ENCODE measurements at places on chromosomes 16 and 17. TPM values are rescaled to one million over a fixed set of nuclear protein-coding genes. Genes with fewer than 3 reads are reported as not detected.

GRCh38 chr17:7323731-7324437 is 5.3 kb downstream of the NEURL4 start:
- no peak overlapping the region for H3K4me3 ChIP-seq
- H3K27me3 ChIP-seq: no peaks in the 10 kb centered on the region
- peaks cover 5% of the 10 kb centered on the region for H3K4me1 ChIP-seq
- H3K27ac ChIP-seq: no peak overlapping the region

GRCh38 chr17:9893411-9894012 is 11.6 kb downstream of the RCVRN start:
- peaks cover 2% of the 10 kb centered on the region for H3K27me3 ChIP-seq
- H3K4me1 ChIP-seq: no peaks in the 10 kb centered on the region
- DNase-seq: no peak
- no peaks in the 10 kb centered on the region for H3K36me3 ChIP-seq
- H3K27ac ChIP-seq: no peak overlapping the region

DNA sequence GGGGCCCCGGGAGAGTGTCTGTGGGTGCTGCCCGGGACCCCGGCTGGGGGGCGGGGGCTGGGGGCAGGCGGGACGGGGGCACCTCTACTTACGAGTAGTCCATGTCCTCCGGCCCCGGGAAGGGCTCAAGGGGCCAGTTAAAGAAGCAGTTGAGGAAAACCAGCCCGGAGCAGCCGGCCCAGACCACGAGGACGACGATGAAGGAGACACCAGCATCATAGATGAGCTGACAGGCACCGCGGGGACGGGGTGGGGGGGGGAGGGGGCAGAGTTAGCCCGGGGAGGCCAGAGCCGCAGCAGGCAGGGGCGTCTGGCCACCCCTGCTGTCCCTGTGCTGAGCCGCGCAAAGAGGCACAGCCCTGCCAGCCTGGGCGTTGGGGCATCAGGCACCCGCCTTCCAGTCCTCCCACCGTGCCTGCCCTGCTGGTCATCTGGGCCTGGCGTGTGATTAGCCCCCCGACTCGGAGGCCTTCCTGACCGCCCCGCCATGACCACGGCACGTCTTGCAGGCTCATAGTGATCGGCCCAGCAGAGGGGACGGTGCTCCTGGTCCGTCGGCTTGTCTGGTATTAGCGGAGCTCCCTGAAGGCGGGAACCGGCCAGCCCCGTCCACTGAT is 29.0 kb upstream of the PITPNA start:
- H3K27me3 ChIP-seq: no peaks in the 10 kb centered on the region
- peaks cover 1% of the 10 kb centered on the region for H3K36me3 ChIP-seq
- no peak overlapping the region for H3K27ac ChIP-seq
- no peak overlapping the region for H3K4me3 ChIP-seq
- H3K4me1 ChIP-seq: peaks cover 13% of the 10 kb centered on the region
- DNase-seq: no peak

- no peak for DNase-seq
- no peaks in the 10 kb centered on the region for H3K27me3 ChIP-seq
- H3K27ac ChIP-seq: peak overlapping the region; percentile 93
- peaks cover 3% of the 10 kb centered on the region for H3K4me1 ChIP-seq
These were observed 681 bp upstream of the TRAP1 start for GRCh38 chr16:3718019-3718391.

- no peak overlapping the region for H3K27ac ChIP-seq
- no peak for DNase-seq
- H3K4me1 ChIP-seq: no peaks in the 10 kb centered on the region
- no peaks in the 10 kb centered on the region for H3K27me3 ChIP-seq
- H3K4me3 ChIP-seq: no peak overlapping the region
These were observed 22.9 kb upstream of the PRSS54 start for GRCh38 chr16:58317608-58318152.

The SEC14L1 gene
- polyA plus RNA-seq: 48.5 TPM

The PYDC1 gene
- not detected for polyA plus RNA-seq

The PSMD11 gene
- polyA plus RNA-seq: 333 TPM

DNA sequence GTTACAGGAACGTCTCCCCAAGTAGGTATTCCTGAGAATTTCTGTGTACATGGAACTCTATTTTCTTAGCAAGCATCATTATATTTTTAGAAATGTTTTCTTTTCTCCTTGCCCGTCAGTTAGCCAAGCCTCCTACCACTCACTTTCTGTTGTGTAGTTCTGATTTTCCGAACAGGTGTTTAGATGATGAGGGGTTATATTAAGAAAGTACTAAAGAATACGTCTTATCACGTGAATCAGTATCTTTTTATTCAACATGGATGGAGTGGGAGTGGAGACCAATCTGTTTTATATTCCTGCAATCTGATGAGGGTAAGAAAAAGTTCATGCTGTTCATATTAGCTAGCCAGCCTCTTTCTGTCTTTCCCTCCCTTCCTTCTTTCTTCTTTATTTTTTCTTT is 29.4 kb downstream of the MSI2 start:
- no peaks in the 10 kb centered on the region for H3K27me3 ChIP-seq
- H3K4me1 ChIP-seq: peaks cover 16% of the 10 kb centered on the region
- peak overlapping the region; percentile 63 for H3K27ac ChIP-seq
- no peak for DNase-seq
- peaks cover 10% of the 10 kb centered on the region for H3K36me3 ChIP-seq

GRCh38 chr17:55409030-55409800 is 12.4 kb downstream of the MMD start:
- H3K27ac ChIP-seq: no peak overlapping the region
- no peaks in the 10 kb centered on the region for H3K27me3 ChIP-seq
- no peaks in the 10 kb centered on the region for H3K4me1 ChIP-seq
- H3K36me3 ChIP-seq: peaks cover 45% of the 10 kb centered on the region
- H3K4me3 ChIP-seq: no peak overlapping the region

GRCh38 chr16:81307770-81308169 is 7.0 kb upstream of the GAN start:
- no peaks in the 10 kb centered on the region for H3K4me1 ChIP-seq
- no peak for DNase-seq
- H3K27me3 ChIP-seq: no peaks in the 10 kb centered on the region

The KRTAP4-1 gene
- not detected for polyA plus RNA-seq

The TPSB2 gene
- polyA plus RNA-seq: not detected

All from GM12878 (cell line).